ENCODE measurements at places on chromosomes 13 and 19.

DNA sequence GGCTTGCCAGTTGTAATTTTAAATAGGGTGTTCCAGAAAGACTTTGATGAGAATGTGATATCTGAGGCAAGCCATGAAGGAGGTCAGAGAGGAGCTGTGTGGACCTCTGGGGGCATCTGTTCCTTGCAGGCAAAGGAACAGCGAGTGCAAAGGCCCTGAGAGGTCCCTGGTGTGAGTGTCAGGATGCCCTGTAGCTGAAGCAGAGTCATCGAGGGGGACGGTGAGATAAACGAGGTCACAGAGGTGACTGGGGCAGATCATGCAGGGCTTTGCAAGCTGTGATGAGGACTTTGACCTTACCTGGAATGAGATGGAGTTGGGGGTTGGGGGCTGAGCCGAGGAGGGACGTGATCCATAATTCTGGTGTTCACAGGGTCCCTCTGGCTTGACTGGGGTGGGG lies 75.0 kb downstream of the RYR1 start:
- DNase-seq = no peak

DNA sequence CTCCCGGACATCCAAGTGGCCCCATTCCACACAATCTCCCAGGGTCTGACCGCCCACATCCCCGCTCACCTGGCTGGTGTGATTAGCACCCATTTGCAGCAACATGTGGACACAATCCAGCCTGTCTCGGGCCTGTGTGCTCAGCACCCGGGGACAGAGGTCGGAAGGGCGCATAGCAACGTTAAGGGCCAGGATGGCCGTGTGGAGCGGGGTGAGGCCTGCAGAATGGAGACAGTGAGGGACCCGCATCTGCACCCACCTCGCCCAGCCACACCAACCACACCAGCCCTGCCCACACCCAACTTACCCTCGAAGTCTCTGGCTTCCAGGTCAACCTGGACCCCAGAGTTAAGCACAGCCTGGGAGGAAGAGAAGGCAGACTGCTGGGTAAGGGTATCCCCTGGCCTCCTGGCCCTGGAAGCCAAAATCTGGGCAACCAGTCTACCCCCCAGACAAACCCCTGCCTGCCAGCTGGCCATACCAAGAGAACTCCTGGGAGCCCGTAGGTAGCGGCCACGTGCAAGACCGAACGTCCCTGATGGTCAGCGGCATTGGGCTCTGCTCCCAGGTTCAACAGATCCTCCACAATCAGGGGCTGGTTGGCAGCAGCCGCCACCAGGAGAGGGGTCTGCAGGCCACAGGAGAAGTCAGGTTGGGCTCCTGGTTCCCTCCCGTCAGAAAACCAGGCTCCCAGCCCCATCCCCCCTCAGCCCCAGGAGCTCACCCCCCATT lies 4.3 kb downstream of the NFKBID start:
- DNase-seq = no peak

DNA sequence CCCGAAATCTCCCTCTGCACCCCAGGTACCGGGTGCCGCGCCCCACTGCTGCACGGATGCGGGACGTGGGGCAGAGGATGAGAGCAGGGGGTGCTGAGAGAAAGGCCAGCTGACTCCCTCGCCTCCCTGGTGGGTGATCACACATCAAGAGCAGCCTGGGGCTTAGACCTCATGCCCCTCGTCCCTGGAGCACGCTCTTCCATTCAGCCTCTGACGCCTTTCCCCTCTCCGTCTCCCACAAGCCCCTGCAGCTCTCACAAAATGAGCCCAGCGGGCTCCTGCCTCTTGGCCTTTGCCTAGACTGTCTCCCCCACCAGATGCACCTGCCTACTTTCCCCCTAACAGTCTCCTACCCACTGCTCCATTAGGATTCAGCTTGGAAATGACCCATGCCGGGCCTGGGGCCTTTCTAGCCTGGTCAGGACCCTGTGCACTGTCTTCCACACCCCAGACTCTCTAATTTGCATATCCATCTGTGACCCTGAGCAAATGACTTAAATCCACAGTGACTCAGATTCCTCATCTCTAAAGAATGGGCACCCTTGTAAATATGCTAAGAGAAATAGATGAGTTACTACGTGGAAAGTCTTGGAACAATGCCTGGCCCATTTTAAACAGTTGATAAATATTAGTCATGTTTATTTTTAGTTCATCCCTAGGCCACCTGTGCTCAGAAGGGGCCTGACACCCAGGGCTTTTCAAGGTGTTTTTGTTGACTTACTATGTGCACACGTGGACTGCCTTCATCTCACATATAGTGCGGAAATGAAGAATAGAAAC lies 582 bp upstream of the PTPRH start:
- DNase-seq = no peak

DNA sequence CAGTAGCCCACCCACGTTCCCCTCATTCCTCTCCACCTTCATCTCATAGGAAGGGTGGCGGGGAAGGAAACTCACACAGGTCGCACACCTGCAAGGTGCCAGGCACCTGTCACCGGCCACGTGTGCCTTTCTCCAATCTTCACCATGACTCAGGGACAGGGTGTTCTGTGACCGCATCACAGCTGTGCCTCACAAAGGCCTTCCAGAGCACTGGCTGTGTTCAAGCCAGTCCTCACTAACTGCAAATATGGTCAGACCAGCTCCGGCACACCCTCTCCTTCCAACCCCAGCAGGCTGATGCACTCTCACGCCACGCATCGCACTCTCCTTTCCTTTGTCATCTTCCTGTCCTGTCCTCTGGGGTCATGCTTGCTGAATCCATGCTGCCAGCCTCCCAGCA lies 415.9 kb downstream of the IRS2 start:
- DNase-seq = no peak

- DNase-seq = no peak
Measured at GRCh38 chr19:15161028-15161984, 39.5 kb downstream of the NOTCH3 start.

DNA sequence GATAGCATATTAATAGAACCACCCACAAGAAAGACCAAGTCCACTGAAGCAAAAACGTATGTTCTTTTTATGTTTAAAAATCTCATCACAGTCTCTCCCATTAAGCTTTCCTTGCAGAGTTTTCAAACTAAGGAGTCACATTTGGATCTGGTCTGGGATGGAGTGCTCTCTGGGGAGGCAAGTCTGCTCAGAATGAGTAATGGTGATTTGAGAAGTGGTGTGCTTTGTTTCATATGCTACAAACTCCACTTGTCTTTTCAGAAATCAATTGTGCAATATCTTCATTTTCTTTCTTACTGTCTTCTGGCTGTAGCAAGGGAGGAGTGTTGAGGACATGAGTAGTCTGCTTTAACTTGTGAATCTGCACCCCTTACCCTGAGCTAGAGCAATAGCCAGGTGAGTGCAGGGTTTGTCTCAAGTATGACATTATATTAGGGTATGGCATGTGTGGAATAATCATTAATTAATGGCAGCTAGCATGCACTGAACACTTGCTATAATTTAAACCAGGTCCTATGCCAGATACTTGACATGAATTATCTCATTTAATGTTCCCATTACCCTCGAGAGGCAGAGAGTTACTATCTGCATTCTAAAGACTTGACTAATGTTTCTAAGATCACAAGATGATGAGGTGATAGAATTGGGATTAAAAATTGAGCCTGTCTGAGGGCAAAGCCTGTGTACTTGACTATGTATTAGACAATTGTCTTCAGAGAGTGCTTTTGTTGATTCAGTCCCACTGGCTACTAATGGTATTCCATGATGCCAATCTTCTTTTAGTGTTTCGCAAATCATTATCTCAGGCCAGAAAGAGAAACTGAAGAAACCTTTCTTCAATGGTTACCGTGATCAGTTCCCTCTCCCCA lies 171.8 kb downstream of the GPC6 start:
- no peak for DNase-seq

GRCh38 chr19:10686661-10687517 lies 14.3 kb upstream of the QTRT1 start:
- no peak for DNase-seq

GRCh38 chr13:57991041-57991440 lies 359.5 kb downstream of the PCDH17 start:
- DNase-seq = no peak

DNA sequence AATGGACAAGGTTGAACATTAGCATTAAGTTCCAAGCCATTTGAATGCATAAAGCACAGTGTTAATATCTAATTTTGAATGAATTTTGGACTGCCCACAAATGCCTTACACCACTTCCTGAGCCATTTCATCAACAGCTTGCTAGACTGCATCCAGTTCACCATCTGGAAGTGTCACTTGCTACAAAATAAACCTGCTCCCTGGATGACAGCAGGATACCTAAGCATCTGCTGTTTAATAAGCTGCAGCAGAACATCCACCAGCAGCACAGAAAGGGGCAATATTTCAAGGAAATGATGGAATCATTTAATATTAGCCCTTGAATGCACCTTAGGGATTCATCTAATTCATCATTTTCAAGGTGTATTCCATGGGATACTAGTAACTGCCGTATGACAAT lies 76.6 kb upstream of the PCDH9 start:
- no peak for DNase-seq
